ENCODE measurements at places on chromosomes 3 and 15.

GRCh38 chr3:132925256-132925930, 112.8 kb upstream of the TMEM108 start:
- no peak for DNase-seq

GRCh38 chr3:132556508-132557159, 40.4 kb upstream of the ACKR4 start:
- no peak for DNase-seq

- no peak for DNase-seq
Measured at GRCh38 chr3:153078826-153079225, 83.2 kb upstream of the RAP2B start.

- DNase-seq: no peak
Measured at GRCh38 chr3:29416514-29416913, 135.6 kb downstream of the RBMS3 start.

- DNase-seq: no peak
Measured at GRCh38 chr3:178634975-178635374, 98.7 kb downstream of the KCNMB2 start.

DNA sequence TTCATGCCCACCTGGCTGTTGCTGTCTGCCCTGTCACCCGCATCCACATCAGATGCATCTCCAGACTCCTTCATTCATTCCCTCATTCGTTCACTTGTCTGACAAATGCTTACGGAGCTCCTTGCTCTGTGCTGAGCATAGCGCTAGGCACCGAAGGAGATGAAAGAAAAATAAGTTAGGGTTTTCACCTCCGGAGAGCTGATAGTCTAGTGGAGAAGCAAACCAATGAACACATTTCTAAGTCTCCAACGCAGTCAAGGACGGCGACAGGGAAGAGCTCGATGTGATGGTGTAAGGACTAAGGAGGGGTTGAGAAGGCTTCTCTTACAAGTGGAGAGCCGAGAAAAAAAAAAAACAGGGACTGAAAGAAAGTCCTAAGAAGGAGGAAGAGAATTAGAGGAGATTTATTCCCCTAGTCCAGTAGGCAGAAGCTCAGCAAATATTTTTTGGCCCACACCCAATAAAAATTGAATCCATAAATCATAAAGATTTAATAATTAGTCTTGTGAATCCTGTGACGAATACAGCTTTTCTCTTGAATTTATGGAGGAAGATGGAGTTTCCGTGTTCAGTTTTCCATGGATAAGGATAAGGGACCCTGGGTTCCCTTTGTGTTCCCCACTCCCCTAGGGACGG, 127.2 kb upstream of the DLG1 start:
- DNase-seq: no peak

DNA sequence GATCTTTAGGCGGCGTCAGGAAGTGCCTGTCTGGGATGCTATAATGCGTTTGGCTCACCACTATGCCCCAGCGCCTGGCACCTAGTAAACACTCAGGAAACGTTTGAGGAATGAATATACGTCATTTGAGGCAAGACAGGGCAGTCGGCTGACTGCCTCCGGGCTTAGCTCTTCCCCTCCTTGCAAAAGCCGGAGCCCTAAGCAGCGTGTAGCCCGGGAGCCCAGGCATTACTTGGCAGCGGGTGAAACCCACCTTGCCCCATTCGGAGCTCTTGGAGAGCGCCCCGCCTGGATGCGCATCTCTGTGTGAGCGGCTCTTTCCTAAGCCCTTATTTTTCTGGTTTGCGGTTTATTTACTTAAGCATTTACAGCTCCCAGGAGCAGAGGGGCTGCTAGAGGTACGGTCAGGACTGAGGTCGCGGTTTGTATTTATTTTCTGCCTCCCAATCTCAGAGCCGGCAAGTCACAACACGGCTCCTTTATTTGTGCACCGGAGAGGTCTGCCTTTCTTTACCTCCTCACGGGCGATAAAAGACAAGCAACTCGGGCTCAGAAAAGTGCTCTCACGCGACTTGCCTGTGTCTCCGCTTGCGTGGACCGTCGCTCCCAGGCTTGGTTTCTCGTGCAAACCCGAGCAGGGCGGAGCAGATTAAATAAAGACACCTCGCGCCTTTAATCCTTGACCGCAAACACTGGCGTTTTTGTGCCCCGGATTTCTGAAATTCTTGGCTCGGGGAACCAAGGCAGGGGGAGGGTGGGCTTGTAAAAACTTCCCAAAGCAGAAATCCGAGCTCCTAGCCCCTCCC, 737 bp upstream of the ITPR1 start:
- peak; percentile 41 for DNase-seq

GRCh38 chr3:9638155-9638554, 11.2 kb upstream of the MTMR14 start:
- DNase-seq: no peak

DNA sequence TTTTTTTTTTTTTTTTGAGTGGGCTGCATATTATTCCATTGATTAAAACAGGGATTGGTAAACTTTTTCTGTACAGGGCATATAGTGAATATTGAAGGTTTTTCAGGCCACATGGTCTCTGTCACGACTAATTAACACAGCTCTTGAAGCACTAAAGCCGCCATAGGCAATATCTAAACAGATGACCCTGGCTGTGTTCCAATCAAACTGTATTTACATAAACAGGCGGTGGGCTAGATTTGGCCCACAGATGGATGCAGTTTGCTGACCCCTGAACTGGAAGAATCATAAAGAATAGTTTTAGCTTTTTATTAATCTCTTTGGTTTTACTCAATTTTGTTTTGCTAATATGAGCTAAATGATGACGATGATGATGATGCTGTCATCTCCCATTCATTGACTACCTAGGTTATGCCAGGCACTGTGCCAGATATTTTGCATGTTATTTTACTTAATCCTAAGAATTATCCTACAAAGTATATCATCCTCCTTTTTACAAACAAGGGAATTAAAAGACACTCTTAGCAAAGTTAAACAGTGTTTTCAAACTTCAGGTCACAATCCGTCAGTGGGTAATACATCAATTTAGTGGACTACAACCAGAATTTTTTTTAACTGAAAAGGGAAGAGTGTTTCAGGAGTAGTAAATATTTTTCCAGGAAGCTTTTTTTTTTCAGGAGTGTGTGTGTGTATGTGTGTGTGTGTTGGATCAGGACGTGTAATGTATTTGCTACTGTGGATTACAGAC, 54.3 kb downstream of the LMCD1 start:
- DNase-seq: no peak

GRCh38 chr3:37475435-37475834, 301.1 kb upstream of the LRRFIP2 start:
- no peak for DNase-seq

DNA sequence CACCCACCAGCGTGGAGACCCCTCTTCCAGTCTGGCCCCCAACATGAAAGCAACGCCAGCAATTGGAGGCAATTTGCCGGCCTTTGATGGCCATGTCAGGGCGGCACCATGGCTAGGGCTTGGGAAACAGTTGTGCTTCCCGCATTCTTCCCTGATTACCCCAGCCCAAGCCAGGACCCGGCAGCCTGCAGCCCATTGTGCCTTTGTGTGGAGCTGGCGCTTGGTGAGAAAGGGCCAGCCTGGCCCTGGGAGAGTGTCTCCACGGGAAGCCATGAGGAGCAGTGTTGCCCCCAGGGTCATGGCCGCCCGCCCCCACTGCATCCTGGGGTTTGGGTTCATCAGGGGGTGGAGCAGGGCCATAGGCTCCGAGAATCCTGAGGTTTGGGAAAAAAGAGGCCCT, 66.0 kb downstream of the DNAJB8 start:
- DNase-seq: no peak

GRCh38 chr3:25547943-25548674, 116.6 kb downstream of the TOP2B start:
- DNase-seq: no peak

- DNase-seq: peak; percentile 20
Measured at GRCh38 chr15:78880242-78880533, 7.5 kb downstream of the MORF4L1 start.

DNA sequence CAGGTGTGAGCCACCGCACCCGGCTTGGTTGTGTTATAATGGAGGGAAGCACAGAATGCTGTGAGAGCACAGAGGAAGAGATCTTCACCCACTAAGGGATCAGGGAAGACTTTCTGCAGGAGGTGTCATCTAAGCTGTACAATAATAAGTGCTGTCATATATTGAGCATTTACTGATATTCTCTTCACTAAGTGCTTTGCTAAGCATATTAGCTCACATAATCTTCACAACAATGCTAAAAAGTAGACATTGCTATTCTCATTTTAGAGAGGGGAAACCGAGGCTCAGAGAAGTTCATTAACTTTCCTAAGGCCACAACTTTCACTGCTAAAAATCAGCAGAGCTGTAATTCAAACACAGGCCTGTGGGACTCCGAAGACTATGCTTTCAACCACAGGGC, 115.3 kb downstream of the CORO2B start:
- no peak for DNase-seq

GRCh38 chr3:7630351-7630911, 769.5 kb downstream of the GRM7 start:
- no peak for DNase-seq

DNA sequence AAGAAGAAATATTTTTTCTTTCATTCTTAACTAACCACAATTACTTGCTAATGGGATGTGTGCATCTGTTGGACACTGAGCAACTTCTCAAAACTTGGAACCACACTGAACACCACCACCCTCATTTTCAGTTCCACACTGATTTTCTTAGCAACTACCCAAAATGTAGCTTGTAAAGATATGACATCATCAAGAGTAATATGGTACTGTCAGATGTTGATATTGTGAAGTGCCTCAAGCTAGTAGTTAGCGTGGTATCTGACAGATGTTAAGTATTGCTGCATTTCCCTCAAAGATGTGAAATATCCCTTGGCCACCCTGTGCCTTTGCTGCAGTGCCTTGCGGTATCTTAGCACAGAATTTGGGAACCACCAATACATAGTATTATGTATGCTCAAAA, 9.3 kb downstream of the RFTN1 start:
- peak; percentile 43 for DNase-seq

DNA sequence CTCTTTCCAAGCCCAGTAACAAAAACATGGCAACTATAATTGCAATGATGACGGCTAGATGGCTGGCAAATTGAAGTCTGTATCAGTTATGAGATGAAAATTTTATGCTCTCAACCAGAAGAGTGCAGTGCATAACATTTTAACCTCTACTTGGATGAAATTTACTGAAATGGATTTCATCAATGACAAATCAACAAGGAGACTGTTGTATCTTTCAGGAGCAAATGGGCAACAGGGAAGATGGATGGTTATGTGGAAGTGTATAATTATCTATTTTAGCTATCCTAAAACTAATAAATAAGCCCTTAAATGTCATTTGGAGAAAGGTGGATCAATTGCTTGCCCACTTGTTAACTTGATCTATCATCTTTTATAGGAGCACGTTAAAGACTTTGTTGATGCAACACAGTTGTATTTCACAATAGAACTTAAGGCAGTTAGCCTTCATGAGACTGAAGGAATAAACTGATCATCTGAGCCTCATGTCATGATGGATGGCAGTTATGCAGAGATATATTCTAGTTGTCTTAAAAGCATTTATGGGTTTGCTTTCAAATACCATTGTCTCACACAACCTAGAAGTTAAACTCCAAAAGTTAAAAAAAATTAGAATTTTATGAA, 315.1 kb upstream of the TBC1D5 start:
- no peak for DNase-seq

- DNase-seq: peak; percentile 56
Measured at GRCh38 chr3:194395212-194395611, 3.9 kb downstream of the GP5 start.

DNA sequence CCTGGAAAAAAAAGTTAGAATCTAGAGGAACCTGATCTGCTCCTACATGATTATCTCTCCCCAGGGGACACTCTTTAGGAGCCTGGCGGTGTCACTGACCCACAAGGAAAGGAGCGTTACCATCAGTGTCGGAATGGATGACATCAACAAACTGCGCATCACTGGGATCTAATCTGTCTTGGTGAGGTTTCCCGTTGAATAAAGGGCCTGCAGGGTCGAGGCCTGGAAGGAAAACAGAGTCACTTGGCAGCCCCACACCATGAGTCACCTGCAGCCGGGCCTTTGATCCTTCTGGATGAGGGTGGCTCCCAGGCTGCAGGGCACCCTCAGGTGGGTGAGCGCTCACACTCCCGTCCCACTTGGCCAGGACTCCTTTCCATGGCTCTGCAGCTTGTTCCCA, 25.0 kb downstream of the LIPH start:
- DNase-seq: no peak

DNA sequence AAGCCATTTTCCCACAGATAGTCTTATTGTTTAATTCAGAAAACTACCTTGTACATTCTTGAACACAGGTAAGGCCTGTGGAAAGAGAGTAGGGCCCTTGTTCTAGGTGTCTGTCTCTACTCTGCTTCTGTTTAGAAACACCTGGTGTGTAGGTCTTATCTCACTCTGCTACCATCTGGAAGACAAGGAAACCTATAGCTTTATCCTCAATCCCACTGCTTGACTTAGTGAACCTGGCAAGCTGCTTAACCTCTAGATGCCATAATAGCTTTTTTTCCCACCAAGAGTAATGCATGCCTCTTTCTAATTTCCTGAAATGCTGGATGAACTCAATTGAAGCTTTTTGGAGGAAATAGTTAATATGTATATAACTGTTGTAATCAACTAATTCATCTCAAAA, 82.6 kb upstream of the RAP2B start:
- no peak for DNase-seq

DNA sequence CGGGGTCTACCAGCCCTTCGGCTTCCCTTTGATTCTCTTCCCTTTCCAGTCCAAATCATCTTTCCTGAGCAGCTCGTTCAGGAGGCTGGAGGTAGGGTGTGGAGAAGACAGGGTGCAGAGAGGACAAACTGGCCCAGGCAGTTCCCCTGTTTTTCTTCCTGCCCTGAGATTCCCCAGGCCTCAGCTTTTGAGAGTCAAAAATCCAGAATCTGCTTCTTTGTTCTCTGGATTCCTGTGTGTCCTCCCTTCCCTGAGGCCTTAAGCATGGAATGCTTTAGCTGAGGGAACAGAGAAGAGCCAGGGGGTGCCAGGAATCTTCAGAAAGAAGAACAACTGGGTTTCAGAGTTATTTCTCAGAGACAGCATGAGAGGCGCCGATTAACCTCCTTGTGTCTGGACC, 26.7 kb upstream of the LRTM1 start:
- DNase-seq: no peak

GRCh38 chr3:43171748-43172147, 65.9 kb upstream of the POMGNT2 start:
- DNase-seq: no peak

- no peak for DNase-seq
Measured at GRCh38 chr3:23612296-23612891, 193.4 kb upstream of the UBE2E1 start.

DNA sequence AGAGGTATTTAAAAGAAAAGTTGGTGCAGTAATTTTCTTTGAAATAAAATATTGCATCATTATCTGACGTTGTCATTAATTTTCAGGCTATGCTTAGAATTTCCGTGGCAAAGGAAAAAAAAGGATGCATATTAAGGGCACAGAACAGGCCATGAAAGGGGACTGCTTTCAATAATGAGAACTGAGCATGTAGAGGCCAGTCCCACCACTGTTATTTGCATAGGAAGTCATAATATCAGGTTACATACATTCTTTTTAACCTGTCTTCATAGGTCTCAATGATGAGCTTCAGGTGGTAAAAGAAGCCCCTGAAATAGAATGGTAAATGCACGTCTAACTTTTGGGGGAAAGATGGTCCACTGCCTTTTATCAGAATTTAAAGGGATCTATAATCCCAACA, 272.1 kb upstream of the ALCAM start:
- no peak for DNase-seq

All from activated CD4-positive, alpha-beta T cell treated with anti-CD3 and anti-CD28 coated beads, Interleukin-2, amount 50 U/mL, for 16 hours (primary cell).